Myocyte (in vitro differentiated cells): ENCODE measurements at places on chromosomes 5 and 9. TPM values are rescaled to one million over a fixed set of nuclear protein-coding genes. Genes with fewer than 3 reads are reported as not detected.

The UGT3A2 gene
- not detected in 2 replicates for total RNA-seq

The ADRB2 gene
- total RNA-seq, result 5.1 and 7.8 TPM in 2 replicates

The OTP gene
- not detected in 2 replicates for total RNA-seq

The PCDHGB6 gene
- 0.78 and 0.96 TPM in 2 replicates for total RNA-seq

The CSF2 gene
- total RNA-seq, result not detected in 2 replicates
